NCI-H526 (cell line): ENCODE measurements at places on chromosomes 2 and 18.
A peak's percentile ranks its signal among the peaks of the same experiment; 100 is the strongest.

- no peak for DNase-seq
These were observed 282.4 kb upstream of the CHAC2 start for GRCh38 chr2:53485021-53485728.

DNA sequence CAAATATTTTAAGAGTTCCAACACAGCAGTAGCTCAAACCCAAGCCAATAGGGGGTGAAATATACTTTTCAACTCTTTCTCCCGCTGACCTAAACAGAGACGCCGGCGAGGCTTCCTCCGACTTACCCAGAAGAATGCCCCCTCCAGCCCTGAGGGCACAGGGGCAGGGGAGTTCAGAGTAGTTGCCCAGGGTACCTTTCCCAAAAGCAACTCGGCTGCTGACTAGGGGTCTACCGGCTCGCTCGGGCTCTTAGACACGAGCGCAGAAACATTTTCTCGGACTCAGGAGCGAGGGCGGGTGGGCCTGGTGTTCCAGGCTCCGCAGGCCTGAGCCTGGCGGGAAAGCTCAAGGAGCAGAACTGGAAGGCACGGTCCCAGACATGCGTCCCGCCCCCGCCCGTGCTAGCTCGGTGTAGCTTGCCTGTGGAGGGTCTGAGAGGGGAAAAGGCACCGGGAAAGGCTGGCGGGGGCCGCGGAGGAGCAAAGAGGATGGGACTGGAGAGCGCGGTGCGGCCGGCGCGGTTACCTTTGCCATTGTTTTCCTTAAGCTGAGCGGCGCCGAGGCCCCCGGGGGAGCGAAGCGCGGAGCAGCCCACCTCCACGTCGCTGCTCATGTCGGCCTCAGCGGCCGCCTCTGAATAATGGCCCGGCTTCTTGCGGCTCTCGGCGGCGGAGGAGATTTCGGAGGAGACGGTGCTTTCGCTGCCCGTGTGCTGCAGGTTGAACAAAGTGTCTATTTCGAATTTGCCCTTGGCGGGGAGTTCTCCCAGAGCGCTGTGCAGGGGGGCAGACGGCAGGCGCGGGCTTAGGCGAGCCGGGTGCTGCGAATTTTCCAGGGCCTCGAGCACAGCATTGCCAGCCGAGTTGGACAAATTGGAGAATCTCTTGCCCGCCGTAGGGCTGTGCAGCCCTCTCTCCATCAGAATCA, 674 bp downstream of the EVX2 start:
- DNase-seq, result no peak

DNA sequence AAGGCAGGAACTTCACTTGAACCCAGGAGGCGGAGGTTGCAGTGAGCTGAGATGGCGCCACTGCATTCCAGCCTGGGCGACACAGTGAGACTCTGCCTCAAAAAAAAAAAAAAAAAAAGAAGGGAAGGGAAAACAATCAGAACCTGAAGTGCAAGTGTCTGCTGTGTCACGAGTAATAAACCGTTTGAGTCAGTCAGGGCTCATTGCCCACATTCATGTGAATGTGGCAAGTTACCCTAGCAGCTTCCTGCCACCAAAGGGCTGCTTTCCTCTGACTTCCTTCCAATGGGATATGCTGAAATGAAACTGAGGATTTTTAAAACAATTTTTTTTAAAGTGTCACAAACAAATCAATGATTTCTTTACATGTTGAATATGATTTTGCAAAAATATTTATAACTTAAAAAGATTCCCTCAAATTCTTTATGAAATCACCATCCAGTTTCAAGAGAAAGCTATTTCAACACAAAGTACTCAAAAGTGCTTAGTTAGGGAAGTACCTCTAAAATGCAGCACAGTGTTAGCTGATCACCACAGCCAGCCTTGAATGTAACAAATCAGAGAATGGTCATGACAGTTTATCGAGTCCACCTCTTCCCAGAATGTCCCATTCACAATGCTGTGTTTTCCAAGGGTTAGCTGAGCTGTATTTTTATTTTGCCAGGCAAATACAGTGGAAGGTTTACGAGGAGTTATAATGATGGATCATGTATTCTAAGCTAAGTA, 36.4 kb downstream of the WDSUB1 start:
- DNase-seq, result peak; percentile 51

- peak; percentile 98 for DNase-seq
These were observed 1.2 kb upstream of the AFTPH start for GRCh38 chr2:64522843-64523428.

- no peak for DNase-seq
These were observed 364.0 kb upstream of the SLC14A2 start for GRCh38 chr18:45251236-45251635.

GRCh38 chr2:25570161-25570845, 103.1 kb downstream of the DTNB start:
- no peak for DNase-seq

- DNase-seq, result peak; percentile 74
These were observed 85.5 kb downstream of the DSC3 start for GRCh38 chr18:30957066-30957465.

DNA sequence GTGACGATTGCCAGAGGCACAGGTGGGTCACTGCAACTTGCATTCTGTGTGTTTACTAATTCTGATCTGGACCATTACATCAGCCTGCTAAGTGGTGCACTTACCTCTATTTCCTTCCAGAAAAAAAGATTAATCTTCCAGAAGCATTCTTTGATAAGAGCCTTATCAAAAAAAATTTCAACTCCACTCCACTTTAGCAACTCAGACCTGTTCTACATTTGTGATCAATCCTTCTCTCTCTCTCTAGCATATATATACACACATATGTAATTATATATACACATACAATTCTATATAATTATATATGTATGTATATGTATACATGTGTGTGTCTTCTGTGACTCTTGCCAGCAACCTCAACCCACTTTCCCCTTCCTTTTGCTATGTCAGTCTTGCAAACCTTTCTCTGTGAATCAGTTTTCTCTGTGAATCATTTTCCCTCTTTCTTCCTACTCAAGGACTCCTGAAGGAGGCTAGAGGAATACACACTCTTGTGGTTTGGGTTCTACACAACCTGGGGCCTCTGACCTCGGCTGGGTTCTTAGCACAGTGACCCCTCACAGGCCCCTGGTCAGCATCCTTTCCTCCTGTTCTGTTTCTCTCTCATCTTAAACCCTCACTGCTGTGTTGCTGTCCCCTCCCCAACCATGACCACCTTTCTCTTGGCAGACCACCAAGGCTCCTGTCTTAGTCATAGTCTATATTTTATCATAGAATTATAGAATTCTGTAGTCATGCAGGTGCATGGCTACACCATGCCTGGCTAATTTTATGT, 130.4 kb upstream of the PELI1 start:
- DNase-seq, result no peak

- no peak for DNase-seq
These were observed 9.3 kb downstream of the OTX1 start for GRCh38 chr2:63059793-63060471.

- DNase-seq, result no peak
These were observed 76.4 kb downstream of the MYO3B start for GRCh38 chr2:170254293-170254732.

DNA sequence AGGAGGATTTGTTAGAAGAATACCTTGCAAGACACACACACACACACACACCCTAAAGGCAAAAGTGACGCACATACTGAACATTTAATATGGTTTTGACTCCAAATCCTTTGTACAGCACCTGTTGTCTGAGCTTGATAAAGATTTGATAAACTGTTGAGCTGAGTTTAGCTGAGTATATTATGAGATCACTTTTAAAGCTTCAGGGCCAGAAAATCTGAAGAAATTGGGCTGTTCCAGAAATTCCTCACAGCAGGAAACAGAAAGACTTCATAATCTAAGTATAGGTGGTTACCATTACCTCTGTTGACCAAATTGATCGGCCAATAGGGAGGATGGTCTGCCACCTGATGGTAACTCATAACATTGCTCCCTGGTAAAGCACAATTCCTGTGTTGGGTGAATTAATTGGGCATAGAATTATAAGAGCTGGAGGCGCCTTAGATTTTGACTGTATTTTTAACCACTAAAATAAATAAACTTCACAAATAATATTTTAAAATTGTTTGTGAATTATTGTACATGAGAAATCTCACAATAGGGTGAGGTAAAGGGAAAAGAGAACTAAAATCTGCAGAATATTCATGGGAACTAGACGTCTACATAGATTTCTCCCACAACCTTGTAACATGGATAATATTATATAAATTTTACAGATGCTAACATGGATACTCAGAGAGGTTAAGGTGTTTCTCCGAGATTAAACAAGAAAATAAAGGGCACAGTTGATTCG, 21.8 kb upstream of the RPIA start:
- peak; percentile 62 for DNase-seq

DNA sequence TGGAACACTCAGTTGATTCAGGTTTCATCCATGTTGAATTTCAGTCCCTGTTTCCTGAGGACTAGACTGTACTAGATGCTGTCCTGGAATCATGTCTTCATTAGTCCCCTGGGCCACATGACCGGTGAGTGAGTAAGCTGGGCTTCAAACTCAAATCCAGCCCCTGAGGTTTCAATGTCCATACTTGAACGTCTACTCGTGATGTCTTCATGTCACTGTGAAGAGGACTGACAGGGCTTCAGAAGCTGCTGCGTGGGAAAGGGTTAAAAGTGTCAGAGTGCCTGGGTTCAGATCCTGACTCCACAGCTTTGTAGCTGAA, 101.2 kb downstream of the CDK15 start:
- DNase-seq, result no peak

GRCh38 chr2:36960773-36961172, 5.6 kb downstream of the STRN start:
- no peak for DNase-seq

DNA sequence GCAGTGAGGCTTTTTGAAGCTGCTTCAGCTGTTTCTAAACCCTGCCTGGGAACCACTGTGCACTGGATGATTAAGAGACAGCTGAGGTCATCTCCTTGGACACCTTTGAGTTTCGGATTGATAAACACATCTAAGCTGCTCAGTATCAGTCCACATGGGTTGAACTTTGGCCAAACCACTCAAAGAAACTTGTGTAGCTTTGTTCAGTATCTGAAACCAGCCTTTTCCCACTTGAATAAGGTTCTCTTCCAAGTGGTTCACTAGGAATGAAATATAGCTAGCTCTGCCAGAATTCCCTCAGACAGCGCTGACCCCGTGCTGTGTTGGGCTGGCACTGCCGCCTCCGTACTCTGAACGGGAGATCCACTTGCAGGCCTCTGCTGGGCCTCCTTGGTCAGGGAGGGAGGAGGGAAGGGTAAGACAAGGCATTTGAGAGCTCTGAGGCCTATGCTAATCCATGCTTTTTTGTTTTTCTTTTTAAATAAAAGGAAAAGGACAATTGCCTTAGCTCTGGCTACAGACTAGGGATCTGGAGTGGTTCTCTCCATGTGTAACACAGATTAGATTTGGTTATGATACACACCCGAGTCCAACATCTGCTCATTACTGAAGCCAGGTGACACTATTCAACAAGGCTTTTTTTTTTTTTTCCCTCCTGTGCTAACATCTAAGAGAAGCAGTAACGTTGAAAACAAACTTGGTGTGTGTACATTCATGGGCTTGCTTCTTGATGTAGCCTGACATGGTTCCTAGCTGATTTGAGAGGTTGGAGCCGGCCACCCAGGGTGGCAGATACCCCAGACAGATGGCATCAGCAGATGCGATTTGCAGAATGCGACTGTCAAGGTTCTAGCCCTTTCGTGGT, 67.7 kb downstream of the NCK2 start:
- DNase-seq, result no peak

DNA sequence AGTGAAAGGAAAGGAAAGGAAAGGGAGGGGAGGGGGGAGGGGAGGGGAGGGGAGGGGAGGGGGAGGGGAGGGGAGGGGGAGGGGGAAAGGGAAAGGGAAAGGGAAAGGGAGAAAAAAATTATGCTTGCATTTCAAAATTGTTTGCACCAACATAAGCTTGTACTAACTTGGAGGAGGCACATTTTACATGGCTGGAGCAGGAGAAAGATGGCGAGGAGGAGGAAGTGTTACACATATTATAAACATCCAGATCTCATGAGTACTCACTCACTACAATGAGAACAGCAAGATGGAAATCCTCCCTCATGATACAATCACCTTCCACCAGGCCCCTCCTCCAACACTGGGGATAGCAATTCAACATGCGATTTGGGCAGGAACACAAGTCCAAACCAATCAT, 660.2 kb upstream of the CDH2 start:
- no peak for DNase-seq

DNA sequence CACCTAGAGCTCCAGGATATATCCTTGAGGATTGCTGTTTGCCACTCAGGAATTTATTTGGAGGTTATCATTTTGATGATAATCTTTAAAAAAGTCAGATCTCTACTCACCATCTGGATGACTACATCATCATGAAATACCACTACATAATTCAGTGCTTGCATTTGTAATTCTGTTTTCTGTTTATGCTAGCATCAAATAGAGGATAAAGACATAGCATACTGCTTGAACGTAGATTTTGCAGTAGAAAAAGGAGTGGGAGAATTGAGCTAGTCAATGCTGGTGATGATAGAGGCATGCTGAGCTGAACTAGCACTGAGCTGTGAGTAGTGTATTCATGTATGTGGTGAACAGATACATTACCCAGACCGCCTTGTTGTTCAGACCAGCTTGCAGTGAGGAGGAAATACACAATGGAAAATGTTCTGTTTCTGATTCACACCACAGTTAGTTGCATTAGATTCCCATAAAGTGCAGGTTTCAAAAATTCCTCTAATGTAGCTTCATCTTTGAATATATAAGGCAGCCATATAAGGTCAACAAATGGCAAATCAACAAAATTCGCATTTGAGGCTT, 68.8 kb upstream of the CDC42EP3 start:
- DNase-seq, result no peak

GRCh38 chr2:139478165-139478914, 698.1 kb upstream of the NXPH2 start:
- DNase-seq, result no peak

GRCh38 chr2:215171151-215171550, 32.7 kb upstream of the ABCA12 start:
- DNase-seq, result no peak

DNA sequence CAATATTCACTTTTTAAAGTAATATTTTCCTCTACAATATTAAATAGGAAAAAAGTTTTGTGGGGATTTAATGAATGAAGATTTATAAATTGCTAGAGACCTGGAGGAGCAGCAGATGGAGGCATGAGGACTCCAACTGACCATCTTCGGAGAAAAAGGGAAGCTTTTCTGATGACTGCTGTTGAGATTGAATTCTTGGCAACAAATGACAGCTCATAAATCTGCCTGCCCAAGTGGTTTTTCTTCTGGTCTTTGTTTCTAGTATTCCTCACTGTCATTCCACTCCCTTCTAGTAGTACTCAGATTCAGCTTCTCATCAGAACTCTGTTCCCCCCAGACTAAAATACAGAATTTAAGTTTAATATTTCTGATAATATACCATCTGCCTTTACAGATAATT, 157.0 kb downstream of the EML6 start:
- DNase-seq, result no peak

DNA sequence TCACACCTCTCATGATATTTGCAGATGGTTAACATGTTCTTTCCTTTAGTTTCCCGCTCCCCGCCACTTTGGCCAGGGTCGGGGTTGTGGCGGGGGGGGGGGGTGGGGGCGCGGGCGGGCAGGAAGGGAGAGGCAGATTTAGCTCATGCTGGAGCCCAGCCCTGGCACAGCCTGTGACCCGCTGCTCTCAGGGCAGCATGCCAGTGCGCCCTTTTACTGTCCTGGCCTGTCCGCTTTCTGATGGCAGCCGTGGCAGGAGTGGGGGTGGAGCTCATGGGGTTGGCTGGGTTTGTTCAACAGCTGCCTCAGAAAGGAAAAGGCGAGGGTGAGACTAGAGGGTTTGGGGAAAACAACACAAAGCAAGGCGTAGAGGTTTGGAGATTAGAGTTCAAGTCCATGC, 56.1 kb downstream of the TNP1 start:
- DNase-seq, result no peak

- no peak for DNase-seq
These were observed 40.7 kb downstream of the RALB start for GRCh38 chr2:120293096-120294007.

- no peak for DNase-seq
These were observed 208.1 kb upstream of the RASGRP3 start for GRCh38 chr2:33268246-33268831.
